Cerebellar nuclear complex (tissue), 1 donor: ENCODE measurements at places on chromosomes 2 and 18.

GRCh38 chr2:104853534-104854497 is at the start of gene POU3F3:
TSS of gene POU3F3 (plus strand) at chr2:104854115. CDS start at chr2:104855511, 1,396 bp downstream.
- DNase-seq, result peak; percentile 50

DNA sequence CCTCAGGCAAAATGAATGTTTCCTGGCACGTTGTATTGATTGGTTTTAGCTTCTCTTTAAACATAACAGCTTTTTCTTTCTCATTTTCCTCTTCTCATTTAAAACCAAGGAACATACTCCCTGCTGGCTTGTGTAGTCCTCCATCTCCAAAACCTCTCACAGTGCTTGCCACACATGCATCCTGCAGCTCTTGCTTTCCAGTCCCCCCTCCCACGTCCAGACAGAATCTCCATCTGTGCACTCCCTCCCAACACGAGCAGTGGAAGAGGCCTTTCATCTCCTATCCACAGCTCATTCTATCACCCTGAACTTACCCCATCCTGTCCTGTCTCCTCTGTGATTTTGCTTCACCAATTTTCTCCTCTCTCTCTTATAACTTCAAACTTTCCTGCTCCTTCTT is 99.6 kb upstream of the THSD7B start:
- DNase-seq, result no peak

DNA sequence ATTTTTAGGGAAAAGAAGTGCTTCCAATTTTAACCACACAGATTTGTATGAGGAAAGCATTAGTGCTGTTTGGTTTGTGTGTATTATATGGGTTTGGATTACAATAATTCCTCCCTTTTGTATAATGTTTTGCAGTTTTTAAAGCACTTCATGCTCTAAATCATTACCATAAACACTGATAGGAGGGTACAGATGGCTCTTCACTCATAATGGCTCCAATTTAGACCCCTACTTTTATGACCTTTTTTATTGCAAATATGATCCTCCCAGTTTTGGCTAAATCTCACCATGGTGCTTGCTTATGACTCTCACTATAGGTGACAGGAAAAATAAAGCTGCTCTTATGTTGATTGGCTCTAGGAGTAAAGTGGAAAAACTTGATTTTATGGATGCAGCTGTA is 23.8 kb upstream of the TMEM17 start:
- no peak for DNase-seq

- DNase-seq, result no peak
Observed at GRCh38 chr18:75164479-75164878, 44.5 kb downstream of the PTGR3 start.

GRCh38 chr2:23246992-23247683 is 137.8 kb upstream of the KLHL29 start:
- DNase-seq, result no peak

DNA sequence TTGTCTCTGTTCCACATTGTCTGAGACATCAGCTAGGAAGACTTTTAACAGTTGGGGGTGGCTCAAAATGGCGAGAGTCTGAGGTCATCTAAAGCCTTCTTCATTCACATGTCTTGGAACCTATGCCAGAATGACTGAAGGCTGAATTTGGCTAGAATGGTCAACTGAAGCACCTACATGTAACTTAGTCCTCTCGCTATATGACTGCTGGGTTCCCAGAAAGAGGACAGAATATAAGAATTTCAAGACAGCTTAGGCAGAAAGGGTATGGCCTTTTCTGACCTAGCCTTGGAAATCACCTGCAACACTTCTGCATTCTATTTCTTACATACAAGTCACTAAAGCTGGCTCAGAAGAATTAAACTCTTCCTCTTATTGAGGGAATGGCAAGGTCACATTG is 75.6 kb upstream of the OTX1 start:
- DNase-seq, result no peak
